Naive thymus-derived CD8-positive, alpha-beta T cell (primary cell): ENCODE measurements at places on chromosomes 4 and X. TPM values are rescaled to one million over a fixed set of nuclear protein-coding genes. Genes with fewer than 3 reads are reported as not detected.

Gene AFP
- total RNA-seq: not detected

Gene PDK3
- total RNA-seq: 26.7 TPM

Gene FAM133A
- 0.16 TPM for total RNA-seq

Gene SMIM20
- 19.4 TPM for total RNA-seq

Gene PLP2
- 6.4 TPM for total RNA-seq

Gene ITIH6
- total RNA-seq: not detected

Gene ETDA
- total RNA-seq: not detected

Gene SPATA4
- total RNA-seq: not detected

Gene HSFX1
- 1.4 TPM for total RNA-seq

Gene NIPAL1
- 2.2 TPM for total RNA-seq

Gene RHOXF2B
- not detected for total RNA-seq

Gene TRIM61
- 2.1 TPM for total RNA-seq

Gene ELF4
- 18.2 TPM for total RNA-seq

Gene FRG2
- not detected for total RNA-seq

Gene XG
- not detected for total RNA-seq

Gene VCX2
- total RNA-seq: not detected

Gene LRP2BP
- 1.4 TPM for total RNA-seq

Gene NDNF
- not detected for total RNA-seq

Gene ZNF157
- total RNA-seq: 2.0 TPM

Gene GPR143
- not detected for total RNA-seq

Gene CXCL3
- total RNA-seq: not detected

Gene KCNE5
- total RNA-seq: 0.25 TPM

Gene DDX53
- total RNA-seq: not detected

Gene SYP
- total RNA-seq: 0.34 TPM

Gene ZNF711
- total RNA-seq: 2.1 TPM

Gene MBNL3
- total RNA-seq: 27.0 TPM

Gene ZNF630
- 5.8 TPM for total RNA-seq
